ENCODE measurements at places on chromosomes 16 and 17.

DNA sequence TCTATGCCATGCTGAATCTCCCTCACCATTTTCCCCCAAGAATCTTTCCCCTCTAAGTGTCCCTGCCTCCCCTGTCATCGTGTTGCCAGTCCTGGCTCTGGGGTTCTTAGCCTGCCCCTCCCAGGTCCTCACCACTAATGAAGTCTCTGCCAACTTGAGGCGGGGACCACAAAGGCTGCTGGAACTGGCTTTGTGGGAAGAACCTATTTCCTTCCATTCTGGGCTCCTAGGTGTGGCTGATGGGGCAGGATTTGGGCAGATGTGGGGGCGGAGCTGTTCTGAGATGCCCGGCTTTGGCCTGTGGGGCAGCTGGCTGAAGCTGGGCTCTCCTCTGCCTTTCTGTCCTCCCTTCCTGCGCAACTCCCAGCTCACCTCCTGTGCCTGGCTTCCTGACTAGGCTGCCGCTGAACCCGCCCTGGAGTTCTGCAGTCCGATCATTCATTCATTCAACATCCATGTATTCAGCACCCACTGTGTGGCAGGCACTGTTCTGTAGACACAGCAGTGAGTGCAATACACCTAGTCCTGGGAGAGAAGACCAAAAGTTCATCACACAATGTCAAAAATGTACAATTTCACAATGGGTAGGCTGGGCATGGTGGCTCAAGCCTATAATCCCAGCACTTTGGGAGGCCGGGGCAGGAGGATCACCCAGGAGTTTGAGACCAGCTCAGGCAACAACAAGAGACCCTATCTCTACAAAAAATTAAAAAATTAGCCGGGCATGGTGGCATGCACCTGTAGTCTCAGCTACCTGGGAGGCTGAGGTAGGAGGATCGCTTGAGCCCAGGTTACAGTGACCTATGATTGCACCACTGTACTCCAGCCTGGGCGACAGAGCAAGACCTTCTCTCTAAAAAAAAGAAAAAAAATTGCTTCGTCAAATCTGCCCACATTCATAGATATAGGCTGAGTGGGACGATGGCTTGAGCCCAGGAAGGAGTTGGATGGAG lies 1.9 kb upstream of the SNN start:
- no peak for DNase-seq

GRCh38 chr16:50276801-50277555 lies 10.6 kb downstream of the ADCY7 start:
- no peak for DNase-seq

DNA sequence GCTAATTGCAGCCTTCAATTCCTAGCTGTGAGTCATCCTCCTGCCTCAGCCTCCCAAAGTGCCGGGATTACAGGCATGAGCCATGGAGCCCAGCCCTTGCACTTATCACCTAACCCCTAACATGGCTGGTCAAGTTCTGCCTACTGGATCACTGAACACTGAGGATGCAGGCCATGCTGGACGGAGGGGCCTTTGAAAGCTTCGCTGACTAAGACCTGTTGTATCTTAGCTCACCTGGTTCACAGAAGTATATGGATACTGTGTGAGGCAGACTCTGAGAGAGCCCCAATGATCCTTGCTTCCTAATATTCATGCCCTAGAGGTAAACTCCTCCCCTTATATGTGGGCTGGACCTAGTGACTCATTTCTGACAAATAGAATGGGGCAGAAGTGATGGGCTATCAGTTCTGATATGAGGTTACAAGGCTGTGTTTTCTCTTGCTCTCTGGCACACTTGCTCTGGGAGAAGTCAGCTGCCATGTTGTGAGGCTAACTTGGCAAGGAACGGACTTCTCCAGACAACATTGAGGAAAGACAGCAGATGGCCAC lies 11.7 kb upstream of the TMIGD1 start:
- no peak for DNase-seq

GRCh38 chr17:4789951-4790704 lies 1.4 kb downstream of the GLTPD2 start:
- DNase-seq, result peak; percentile 87

DNA sequence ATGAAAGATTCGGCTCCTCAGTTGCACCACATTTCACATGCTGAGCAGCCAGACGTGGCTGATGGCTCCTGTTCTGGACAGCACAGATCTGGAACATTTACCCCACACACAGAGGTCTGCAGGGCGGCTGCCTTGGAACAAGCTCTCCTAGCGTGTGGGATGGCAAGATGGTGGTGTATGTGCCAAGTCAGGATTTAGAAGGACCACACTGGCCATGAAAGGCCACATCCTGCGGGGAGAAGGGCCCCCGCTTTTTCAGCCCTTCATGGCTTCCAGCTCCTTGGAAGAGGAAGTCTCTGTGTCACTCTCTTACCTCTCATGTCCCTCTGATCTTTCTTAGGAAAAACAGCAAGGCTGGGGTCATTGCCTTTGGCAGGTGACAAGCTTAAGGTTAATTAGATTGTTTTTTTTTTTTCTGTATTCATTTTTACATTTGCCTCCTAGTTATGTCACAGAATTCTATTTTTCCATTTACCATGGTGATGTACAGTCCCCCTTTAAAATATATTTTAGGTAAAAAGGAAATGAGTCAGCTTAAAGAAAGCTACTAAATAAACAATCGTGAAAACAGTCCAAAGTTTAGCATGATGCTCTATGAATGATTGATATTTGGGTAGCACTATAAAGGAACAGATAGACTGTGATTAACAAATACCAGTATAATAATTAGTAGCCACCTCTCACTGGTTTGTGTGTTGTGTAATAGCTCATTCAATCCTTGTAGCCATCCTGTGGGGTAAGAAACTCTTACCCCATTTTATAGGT lies 396.6 kb downstream of the CPPED1 start:
- DNase-seq, result no peak
